Stimulated activated naive B cell treated with anti-CD40 and anti-IgM and Interleukin-4, amounts not matched to agents 10 μg/mL and 1 μg/mL and 100 μg/mL, for 72 hours (primary cell): ENCODE measurements at places on chromosomes 7 and 10.
A peak's percentile ranks its signal among the peaks of the same experiment; 100 is the strongest.

DNA sequence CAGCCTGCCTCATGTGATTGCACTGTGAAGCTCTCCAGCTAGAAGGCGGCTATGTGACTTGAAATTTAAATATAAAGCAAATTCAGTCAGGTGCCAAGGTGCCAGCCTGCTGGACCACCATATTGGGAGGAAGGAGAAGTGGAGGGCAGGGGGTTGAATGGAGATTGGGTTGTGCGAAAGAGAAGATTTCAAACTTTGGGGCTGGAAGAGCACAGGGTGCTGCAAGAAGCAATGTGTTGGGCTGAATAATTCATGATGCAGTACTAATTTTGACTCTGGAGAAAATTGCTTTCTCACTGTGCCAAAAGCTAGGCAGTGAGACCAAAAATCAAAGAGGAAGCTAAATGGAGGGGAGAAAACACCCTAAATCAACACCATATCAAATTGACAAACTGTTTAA lies 335.3 kb downstream of the NRG3 start:
- DNase-seq = no peak

- no peak for DNase-seq
Observed at GRCh38 chr10:26622891-26623290, 74.6 kb upstream of the PDSS1 start.

DNA sequence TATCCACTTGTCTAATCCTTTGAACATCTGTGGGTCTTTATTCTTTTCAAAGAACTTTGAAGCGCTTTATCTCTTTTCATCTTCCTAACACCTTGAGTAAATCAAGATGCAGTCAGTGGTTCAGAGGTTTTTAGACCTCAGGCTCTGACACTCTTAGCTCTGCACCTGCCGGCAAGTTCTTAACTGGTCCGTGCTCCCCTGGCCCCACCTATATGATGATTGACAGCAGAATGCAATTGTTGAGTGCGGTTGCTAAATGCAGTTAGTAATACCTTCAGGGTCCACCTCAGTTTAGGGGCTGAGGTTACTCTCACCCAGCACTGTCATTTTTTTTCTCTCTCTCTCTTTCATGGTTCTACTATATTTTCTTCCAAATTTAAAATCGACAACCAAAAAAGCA lies 854.2 kb upstream of the AUTS2 start:
- DNase-seq = no peak

- no peak for DNase-seq
Observed at GRCh38 chr10:123669886-123670285, 3.7 kb downstream of the GPR26 start.

- no peak for DNase-seq
Observed at GRCh38 chr7:127290116-127290655, 37.4 kb upstream of the GRM8 start.

DNA sequence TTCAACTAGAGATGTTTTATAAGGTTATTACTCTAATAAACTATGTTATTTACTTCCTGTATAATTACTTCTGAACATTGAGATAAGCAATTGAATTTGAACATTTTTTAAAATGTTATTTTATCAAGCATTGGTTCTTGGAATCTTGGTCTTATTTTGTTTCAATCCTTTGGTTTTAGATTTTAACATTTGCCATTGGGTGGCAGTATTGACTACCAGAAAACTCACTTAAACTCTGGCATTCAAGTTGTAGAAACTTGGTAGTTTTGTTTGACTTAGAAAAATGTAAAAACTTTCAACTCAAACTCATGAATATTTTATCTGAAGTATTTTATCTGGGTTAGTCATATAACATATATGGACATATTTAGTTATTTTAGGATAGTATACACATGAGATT lies 48.1 kb downstream of the ATRNL1 start:
- DNase-seq = no peak

GRCh38 chr7:81162234-81162633 lies 243.4 kb upstream of the SEMA3C start:
- DNase-seq = no peak

- DNase-seq = no peak
Observed at GRCh38 chr10:110502072-110502845, 4.6 kb downstream of the DUSP5 start.

DNA sequence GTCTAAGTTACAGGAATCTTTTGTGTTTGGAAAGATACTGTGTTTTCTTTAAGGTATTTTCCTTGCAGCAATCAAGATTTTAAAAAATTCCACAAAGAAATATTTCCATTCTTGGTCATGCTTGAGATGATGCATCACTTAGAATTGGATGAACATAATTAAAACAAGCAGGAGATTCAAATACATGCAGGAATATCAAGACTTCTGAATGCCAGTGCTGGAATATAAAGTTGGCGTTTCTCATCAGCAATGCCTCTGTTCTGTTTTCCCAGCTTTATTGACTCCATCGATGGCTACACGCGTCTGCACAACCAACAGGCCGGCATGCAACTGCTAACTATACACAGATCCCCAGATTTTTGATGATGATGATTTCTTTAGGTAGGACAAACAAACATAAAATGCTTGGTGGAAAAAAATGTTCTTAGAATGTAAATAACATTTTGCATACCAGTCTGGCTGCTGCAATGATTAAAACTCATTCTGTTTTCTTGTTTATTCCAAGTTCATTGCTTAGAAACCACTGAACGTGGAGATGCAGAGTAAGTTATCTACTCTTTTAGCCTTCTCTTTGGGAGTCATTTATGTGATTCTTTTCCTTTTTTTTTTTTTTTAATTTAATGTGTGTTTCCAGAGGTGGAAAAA lies 91.3 kb upstream of the FAM171A1 start:
- DNase-seq = no peak

- DNase-seq = no peak
Observed at GRCh38 chr7:92244808-92245486, 767 bp downstream of the KRIT1 start.

- peak; percentile 65 for DNase-seq
Observed at GRCh38 chr7:101169838-101170551, 4.6 kb upstream of the VGF start.

DNA sequence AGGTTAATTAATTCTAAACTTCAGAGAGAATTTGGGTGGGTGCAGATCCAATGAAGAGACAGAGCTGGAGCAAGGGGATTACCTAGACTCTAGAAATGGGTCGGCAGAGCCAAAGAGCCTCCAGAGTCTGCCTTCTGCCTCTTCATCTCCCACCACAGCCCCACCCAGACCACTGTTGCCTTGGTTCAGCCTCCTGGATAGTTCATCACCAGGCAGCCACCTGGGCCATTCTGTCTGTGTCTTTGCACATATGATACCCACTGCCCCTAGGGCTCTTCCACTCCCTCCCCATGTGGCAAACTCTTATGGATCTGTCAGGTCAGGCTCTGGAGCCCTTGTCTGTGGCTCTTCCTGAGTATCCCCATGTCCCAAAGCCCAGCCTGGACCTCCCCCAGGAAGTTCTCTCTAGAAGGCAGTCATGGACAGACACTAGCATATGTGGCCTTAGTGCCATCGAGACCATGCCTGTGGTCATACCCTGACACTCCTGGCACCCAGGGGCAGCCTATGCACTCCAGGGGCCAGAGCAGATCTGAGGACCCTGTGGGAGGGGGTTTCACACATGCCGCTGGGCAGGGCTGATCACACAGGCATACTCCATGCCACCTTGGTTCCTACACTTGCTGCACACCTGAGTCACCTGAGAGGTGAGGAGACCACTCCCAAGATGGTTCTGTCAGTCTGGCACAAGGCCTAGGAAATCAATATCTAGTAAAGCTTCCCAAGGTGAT lies 41.6 kb downstream of the FRMPD2 start:
- DNase-seq = no peak

DNA sequence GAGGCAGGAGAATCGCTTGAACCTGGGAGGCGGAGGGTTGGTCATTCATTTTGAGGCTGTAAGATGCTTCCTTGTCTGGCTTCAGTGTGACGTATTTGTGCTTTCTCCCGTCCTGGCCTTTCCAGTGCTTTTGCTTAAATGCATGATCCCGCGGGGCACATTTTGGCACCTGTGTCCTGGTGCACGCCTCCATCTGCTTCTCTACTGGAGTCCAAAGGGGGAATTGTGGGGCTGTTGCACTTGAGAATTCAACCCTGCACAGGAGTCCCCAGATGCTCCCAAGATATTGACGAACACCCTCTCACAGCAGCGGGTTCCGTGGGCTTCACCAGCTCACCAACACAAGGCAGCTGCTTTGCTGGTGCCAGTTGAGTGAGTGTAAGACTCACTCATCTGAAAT lies 10.3 kb upstream of the LRRC27 start:
- no peak for DNase-seq

- no peak for DNase-seq
Observed at GRCh38 chr10:65348637-65349036, 1577.2 kb upstream of the LRRTM3 start.

DNA sequence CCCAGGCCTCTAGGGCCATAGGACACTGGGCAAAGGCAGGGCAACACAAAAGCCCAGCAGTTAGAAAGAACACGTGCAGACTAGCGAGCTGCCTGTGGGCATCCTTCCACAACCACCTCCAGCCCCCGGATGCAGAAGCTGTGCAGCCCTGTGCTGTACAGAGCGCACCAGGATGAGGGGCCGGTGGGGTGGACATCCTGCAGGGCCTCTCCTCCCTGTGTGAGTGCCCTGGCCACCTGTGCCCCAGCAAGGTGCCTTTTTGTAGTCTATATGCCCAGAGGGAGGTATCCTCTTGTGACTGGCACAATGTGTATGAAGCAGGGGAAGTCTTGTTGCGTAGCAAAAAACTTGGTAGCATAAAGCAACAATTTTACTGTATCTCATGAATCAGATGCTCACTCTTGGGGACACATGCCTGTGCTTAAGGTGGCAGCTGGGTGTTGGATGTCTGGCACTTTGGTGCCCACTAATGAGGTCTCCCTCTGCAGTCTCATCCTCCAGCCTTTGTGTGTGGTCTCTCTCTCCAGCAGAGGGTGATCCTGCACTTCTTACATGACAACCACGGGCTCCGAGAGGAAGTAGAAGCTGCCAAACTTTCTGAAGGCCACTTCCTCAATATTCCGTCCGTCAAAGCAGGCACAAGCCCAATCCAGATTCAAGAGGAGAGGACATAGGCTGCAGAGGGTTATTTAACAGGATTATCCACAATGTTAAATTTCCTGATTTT lies 8.7 kb downstream of the NCAPG2 start:
- no peak for DNase-seq

DNA sequence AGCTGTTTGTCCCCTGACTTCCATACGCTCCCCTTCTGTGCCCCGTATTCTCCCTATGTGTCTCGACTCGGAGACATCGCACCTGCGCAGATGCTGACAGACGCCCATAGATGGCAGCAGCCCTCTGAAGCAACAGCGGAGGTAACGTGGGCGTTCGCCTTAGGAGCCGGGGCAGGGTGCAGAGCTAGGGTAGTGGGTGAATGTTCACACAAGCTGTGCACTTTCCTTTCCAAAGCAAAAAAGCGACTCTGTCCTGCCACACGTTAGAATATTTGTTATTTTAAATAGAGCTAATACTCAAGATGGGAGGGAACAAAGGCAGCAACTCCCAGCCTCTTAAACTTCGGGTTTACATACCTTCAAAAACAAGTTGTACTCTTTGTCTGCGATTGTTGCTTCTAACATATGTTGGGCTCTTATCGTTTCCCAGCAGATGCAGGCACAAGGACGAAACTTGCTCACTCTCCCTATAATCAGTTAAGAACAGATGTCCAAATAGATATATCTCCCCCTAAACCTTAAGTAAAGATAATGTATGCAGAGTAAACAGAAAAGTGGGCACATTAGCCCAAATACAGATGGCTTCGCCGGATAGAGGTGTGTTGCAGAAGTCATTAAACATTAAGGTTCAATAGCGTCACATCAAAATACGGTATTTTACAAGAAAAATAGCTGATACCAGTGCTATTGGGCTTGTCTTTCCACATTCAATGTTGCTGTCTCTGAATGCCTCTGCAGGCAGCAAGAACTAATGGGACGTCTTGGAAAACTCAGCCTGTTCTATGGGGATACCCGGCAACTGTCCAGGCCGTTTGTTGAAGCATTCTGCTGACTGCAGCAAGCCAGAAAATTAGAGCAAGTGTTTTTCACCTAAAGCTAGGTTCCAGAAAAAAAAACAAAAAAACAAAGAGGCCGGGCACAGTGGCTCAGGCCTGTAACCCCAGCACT lies 340.3 kb upstream of the PRKCQ start:
- peak; percentile 71 for DNase-seq

- no peak for DNase-seq
Observed at GRCh38 chr10:48241332-48241731, 33.2 kb downstream of the FRMPD2 start.

DNA sequence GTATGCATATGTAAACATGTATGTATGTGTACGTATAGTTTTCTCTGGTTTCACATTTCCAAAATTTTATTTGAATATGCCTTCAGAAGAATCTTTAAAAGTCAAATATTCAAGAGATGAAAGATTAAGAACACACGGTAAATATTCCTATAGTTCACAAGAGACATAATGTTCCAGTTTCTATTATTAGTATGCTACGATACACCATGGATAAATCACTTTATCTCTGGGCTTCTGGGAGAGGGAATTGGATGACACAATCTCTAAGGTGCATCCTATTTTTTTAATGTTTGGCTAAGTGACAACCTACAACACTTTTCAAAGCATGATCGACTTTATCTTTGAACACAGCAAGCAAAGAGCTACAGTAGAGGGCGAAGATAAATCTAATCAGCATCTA lies 13.8 kb downstream of the TM9SF3 start:
- no peak for DNase-seq

DNA sequence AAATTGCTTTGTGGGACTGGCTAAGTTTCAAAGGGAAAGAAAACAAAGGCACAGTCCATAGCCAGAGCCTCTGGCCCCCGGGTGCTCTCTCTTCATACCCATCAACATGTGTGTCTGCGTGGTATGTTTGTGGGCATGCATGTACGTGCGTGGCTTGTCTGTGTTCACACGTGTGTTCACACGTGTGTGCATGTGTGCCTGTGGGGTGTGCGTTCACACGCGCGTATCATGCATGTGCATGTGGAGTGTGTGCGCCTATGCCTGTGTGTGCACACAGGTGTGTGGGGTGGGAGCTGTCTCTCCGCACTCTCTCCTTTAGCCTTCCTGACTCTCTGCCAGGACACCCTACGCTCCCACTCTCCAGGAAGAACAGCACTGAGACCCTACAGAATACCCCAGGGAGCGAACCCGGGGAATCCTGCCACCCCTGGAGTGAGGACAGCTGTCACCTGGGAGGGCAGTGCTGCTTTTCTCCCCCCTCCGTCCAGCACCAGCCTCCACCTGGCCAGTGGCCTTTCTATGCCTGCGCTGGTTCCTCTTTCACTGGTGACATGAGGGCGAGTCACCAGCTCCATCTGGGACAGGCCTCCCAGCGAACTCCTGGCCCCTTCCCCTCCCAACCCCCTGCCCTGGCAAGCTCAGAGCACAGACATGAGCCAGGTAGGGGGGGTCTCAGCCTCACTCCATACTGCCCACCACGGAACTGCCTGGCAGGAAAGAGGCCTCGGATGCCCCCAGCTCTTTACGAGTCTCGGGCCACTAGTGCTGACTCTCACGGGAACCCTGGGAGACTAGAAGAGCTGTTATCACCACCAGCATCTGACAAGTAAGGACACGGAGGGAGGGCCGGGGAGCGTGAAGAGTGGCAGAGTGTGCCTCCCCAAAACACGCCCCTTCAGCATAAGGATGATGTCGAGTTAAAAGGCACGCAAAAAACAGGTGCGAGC lies 16.5 kb downstream of the WDR86 start:
- no peak for DNase-seq

GRCh38 chr7:31735991-31736982 lies 49.3 kb downstream of the PPP1R17 start:
- DNase-seq = no peak

GRCh38 chr7:30936650-30937245 lies 25.1 kb downstream of the AQP1 start:
- no peak for DNase-seq
